ENCODE measurements at places on chromosomes 16 and 17. TPM values are rescaled to one million over a fixed set of nuclear protein-coding genes. Genes with fewer than 3 reads are reported as not detected.

Gene EPX
- not detected for total RNA-seq

Gene ERI2
- 19.4 TPM for total RNA-seq

Gene KANSL1
- total RNA-seq: 67.8 TPM

Gene NQO1
- 78.4 TPM for total RNA-seq

Gene CA5A
- total RNA-seq: 0.09 TPM

Gene FBXO39
- total RNA-seq: not detected

Gene ALOX12B
- total RNA-seq: not detected

Gene CHD9NB
- total RNA-seq: 2.2 TPM

Gene ACSM3
- total RNA-seq: 15.7 TPM

Gene CACNA1G
- 4.3 TPM for total RNA-seq

Gene KRTAP4-8
- total RNA-seq: not detected

Gene TUBB3
- total RNA-seq: 17.4 TPM

Gene KRT27
- total RNA-seq: 0.44 TPM

Gene FGF11
- 0.97 TPM for total RNA-seq

Gene B9D1
- total RNA-seq: 11.4 TPM

Gene NT5C3B
- total RNA-seq: 34.7 TPM

Gene BAHCC1
- total RNA-seq: 13.6 TPM

Gene CTRB1
- not detected for total RNA-seq

Gene POLDIP2
- 76.8 TPM for total RNA-seq

Gene NUPR1
- 142 TPM for total RNA-seq

Gene PPM1E
- total RNA-seq: 0.21 TPM

Gene CCL17
- 1.1 TPM for total RNA-seq

Gene HASPIN
- 1.9 TPM for total RNA-seq

Gene EFCAB5
- total RNA-seq: 0.52 TPM

Gene ENKD1
- total RNA-seq: 11.2 TPM

Gene SDR42E1
- total RNA-seq: 8.8 TPM

Gene NPIPB6
- 0.76 TPM for total RNA-seq

Gene PRRT2
- 3.1 TPM for total RNA-seq

Gene PERCC1
- total RNA-seq: not detected
